Activated CD4-positive, alpha-beta T cell treated with anti-CD3 and anti-CD28 coated beads for 4 hours (primary cell): ENCODE measurements at places on chromosomes 4 and X.

- no peak for DNase-seq
Measured at GRCh38 chrX:6325437-6325836, 96.8 kb upstream of the NLGN4X start.

- DNase-seq = no peak
Measured at GRCh38 chrX:56600141-56600540, 36.7 kb downstream of the UBQLN2 start.

- no peak for DNase-seq
Measured at GRCh38 chrX:33987458-33987857, 144.7 kb downstream of the FAM47A start.

GRCh38 chr4:748461-748860 is 42.8 kb downstream of the PCGF3 start:
- DNase-seq = no peak

DNA sequence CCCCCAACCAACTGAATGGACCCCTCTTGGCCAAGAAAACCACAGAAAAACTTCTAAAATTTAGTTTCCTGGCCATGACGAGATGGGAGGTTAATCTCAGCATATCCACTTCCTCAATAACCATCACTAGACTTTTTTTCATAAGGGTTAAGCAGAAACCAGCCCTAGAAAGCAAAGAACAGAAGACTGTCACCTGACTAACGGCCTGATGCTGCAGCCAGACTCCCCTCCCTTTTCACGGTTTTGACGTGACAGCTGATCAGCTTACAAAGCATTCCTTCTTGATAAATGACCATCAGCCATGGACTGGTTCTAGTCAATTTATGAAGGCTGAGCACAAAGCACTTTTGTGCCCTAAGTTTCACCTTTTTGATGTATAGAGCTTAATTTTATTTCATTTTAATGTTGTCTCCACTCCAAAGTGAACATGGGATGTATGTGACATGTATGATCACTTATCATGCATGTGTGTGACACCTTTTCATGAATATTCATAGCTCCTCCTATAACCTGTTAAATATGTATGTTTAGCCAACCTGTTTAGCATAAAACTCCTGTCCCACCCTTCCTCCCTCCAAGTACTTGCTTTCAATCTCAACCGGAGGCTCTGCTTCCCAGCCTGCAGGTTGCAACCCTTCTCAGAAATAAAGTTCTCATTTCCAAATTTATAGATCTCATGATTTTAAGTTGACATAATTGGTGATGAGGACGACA is 56.3 kb downstream of the SERTM2 start:
- no peak for DNase-seq

- DNase-seq = no peak
Measured at GRCh38 chr4:53651156-53651735, 60.0 kb upstream of the LNX1 start.

DNA sequence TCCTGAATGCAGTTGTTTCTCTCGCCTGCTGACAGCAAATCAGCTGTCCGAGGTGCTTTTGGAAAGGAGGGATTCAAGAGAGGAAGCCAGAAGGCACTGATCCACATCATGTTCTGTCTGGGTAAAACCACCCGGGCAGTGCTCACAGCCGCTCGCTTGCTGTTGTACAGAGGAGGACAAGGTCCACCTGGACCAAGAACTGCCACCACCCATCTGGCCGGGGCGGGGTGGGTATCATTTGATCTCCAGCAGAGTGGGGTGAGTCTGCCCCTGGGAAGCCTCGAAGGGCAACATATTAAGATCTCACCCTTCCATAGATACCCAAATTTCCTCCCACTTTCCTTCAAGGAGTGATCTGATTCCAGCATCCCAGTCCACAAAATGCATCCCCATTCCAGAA is 113.1 kb downstream of the DCTD start:
- DNase-seq = no peak

- no peak for DNase-seq
Measured at GRCh38 chr4:42816189-42816879, 76.2 kb upstream of the GRXCR1 start.

DNA sequence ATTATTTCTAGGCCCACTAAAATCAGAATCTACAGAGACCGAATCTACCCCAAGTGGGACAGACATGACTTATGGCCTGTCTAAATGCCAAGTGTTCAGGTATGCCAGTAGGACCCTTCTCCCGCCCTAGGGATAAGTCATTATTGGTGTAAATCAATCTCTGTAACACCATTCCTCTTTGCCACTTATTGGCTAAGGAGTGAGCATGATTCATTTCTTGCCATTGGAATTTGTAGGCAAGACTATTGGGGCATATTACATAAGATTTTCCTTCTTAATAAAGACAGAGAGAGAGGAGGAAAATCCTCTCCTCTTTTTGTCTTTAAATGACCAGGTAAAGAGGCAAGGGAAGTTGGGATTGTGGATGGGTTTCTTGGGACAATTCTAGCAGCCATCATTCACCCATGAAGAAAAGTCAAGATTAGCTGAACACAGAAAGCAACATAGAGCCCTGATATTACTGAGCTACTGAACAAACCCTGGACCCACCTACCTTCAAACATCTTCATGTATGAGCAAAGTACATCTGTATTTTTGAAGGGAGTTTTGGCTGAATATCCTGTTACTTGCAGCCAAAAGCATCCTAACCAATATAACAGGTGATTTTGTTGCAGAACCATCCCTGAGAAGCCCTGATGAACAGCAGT is 2.6 kb downstream of the SLC9B2 start:
- no peak for DNase-seq

DNA sequence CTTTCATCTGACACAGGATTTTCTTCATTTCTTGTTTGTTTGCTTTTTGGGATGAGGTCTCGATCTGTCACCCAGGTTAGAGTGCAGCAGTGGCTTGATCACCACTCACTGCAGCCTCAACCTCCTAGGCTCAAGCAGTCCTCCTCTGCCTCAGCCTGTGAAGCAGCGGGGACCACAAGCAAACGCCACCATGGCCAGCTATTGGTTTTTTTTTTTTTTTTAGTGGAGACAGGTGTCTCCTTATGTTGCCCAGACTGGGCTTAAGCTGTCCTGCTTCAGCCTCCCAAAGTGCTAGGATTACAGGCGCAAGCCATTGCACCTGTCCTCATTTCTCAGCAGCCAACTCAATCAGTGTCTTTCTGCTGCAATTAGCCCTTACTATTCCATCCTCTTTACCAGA is 10.3 kb downstream of the SPRY1 start:
- no peak for DNase-seq

DNA sequence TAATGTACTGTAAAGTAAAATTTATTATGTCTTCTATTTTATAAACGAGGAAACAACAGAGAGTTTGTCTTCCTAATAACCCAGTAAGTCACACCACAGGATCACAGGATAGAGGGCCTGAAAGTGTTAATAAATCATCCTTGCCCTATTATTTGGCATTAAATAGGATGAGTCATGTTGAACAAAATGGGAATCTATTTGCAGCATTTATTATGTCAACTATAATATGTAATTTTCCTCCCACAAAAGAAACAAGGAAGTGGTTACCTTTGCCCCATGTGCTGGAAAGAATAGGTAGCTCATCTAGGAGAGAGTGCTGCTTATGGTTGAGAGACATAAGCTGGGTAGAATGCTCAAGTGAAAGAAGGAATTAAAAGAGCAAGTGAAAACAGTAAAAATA is 237.6 kb upstream of the NDST3 start:
- no peak for DNase-seq

DNA sequence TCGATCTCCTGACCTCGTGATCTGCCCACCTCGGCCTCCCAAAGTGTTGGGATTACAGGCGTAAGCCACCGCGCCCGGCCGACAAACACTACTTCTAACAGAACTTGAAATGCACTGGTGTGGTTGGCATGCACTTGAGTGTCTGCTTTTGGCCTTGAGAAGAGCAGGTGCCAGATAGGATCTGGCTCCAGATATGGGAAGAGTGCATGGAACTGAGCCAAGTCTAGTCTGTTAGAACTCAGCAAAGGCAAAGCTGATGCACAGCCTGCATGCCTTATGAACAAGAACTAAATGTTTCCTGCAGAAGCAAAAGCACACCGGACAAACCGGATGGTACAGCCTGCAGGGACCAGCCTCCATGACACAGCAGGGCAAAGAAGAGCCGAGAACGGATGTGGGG is 35.1 kb upstream of the TBL1X start:
- no peak for DNase-seq

DNA sequence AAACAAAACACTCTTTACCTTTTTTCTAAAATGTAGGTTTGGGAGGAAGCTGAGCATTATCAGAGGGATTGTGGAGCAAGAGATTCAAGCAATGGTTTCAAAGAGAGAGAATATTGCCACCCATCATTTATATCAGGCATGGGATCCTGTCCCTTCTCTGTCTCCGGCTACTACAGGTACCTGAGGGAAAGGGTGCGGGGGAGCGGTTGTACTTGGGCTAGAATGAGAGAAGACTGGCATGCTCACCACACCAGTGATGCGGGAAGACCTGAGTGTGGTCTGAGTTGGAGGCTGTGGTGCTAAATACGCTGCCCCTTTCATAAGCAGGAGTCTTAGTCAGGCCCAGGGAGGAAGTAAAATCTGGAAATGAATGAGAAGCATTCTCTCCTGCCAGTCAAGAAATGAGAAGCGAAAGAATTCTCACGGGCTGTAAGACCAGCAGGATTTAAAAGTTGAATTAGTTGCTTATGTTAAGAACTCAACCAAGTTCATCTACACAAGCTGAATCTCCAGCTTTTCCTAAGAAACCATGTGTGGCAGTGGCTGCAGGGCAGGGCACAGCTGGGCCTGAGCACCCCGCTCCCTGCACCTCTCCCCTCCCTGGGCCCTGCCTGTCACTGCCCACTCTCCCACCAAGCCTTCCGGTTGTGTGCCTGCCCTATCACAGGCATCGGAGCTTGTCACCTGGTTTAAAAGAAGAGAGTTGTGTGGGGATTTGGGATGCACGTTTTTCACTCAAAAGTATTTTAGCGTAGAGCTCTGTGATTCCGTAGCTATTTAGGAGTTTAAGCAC is 24.8 kb upstream of the MSANTD1 start:
- DNase-seq = no peak

DNA sequence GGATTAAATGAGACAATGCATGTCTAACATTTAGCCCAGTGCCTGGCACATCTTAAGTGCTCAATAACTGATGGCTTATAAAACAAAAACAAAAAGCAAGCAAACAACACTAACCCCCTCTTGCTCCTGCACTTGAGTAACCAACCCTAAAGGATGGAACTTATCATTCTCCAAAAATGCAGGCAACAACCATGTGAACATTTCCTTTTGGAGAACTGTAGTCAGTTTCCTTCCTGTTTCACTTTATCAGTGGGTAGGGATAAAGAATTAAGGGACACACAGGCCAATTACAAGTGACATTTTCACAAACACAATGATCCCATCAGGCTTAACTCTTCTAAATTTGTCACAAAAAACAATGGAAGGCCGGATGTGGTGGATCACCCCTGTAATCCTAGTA is 30.4 kb downstream of the RPS3A start:
- DNase-seq = no peak

DNA sequence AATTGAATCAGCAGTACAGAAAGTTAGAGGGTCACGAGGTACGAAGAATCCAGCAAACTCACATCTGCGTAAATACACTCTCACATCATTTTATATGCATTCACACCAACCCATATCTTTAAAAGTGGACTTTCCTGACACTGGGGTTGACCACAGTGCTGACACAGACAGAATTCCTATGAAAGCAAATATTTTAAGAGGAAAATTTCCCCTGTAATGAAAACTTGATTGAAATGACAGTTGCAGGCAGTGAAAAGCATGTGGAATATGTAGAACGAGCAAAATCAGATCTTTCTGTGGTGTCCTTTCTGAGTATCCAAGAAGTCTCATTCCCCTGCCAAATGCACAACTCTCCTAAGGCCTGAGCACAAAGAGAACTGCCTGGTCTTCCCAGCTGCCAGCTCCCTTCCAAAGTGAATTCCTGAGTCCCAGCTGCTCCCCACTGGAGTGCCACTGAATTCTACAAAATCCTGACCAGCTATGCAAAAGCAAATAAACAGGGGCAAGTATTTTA is 50.5 kb upstream of the FAM9C start:
- no peak for DNase-seq

GRCh38 chrX:50799531-50799961 is 14.4 kb downstream of the SHROOM4 start:
- DNase-seq = no peak

GRCh38 chr4:86502081-86502480 is 92.0 kb upstream of the PTPN13 start:
- no peak for DNase-seq
